ENCODE measurements at places on chromosomes 3 and 15.

- no peak for DNase-seq
Observed at GRCh38 chr3:50123394-50124051, 31.6 kb upstream of the SEMA3F start.

GRCh38 chr15:100542290-100542689 is 13.5 kb upstream of the CERS3 start:
- DNase-seq: no peak

GRCh38 chr15:70530503-70530902 is 232.9 kb downstream of the UACA start:
- DNase-seq: no peak

- no peak for DNase-seq
Observed at GRCh38 chr3:121757087-121757811, 7.7 kb upstream of the GOLGB1 start.

DNA sequence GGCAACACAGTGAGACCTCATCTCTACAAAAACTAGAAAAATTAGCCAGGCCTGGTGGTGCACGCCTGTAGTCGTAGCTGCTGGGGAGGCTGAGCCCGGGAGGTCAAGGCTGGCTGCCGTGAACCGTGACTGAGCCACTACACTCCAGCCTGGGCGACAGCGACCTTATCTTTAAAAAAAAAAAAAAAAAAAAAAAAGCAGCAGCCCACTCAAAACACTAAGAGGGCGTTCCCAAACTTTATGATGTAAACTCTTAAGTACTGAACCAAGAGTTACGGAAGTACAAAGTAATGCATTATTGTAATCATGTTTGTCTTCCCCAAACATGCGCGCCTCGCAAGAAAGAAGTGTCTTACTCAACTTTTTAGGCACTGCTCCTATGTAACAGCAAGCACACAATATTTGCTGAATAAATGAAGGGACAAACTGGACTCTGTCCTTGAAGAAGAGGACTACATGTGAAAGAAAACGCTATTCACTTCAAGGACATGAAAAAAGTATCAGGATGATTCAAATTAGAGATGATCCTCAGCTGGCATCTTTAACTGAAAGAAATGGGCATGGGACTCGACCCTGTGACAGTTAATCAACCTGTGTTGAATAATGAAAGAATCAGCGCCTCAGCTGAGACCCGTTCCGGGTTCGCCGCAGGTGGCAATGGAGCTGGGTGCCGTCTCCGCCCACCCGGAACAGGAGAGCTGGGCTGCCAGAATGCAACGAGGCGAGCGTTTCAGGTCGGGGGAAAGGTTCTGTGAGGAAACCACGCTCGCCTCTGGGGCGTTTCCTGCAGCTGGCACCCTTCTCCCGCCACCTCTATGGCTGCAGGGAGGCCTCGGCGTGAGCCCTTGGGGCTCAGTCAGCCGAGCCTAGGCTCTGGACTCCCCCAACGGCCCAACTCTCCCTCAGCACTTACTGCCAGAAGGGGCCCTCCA is 718 bp downstream of the SPG11 start:
- DNase-seq: peak; percentile 96

DNA sequence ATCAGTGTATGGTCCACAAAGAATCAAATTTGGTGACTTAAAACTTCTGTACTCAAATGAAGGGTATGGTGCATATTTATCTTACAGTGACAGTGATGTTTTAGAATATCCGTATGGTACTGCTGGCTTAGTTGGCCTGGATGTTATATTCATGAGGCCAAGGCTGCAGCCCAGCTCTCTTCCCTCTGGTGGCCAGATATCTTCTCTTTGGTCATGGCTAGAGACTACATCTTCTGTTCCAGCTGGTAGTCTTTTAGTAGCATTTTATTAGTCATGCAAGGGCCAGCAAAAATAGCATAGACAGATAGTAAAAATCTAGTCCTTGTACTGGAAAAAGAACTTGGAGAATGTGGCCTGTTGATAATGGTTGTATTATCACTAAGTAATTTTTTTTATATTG is 124.0 kb upstream of the ROPN1 start:
- DNase-seq: no peak

- peak; percentile 88 for DNase-seq
Observed at GRCh38 chr15:49706805-49707204, 86.0 kb downstream of the DTWD1 start.

DNA sequence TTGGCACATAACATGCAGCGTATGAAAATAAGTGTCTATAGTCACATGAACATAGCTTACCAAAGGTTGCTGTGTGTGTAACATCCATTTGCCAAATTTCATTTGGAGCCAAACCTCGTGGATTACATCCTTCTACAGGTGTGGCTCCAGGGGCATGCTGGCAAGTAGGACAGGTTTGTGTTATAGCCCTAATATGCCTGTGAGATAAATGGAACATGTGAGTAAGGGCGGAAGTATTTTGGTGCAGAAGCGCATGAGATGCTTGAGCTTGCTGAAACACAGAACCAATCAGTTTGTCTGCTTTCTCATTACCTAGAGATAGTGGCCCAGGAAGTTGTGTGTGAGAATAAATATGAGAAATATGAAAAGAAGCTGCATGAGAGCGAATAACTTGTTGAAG is 21.8 kb upstream of the XCR1 start:
- no peak for DNase-seq

DNA sequence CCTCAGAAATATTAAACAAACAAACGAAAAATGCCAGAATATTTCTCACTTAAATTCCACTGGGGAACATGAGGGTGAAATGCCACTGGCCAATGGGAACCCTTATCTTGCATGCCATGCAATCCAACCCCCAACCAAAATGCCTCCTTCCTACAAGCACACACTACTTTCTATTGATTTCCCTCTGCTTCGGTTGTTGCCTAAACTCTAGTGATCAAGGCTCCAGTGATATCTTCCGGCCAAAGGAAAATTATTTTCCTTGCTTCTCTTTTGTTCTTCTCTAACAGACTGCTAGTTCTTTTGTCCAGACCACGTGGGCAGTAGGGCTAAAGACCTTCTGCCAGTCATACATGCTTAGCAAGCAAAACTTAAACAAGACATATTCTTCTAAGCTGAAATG is 115.7 kb downstream of the TMCC1 start:
- no peak for DNase-seq

GRCh38 chr15:99084965-99085364 is 19.9 kb upstream of the SYNM start:
- DNase-seq: no peak

GRCh38 chr15:99324082-99324620 is 72.9 kb downstream of the LRRC28 start:
- DNase-seq: peak; percentile 92

GRCh38 chr3:17643691-17644090 is 98.7 kb downstream of the TBC1D5 start:
- no peak for DNase-seq

DNA sequence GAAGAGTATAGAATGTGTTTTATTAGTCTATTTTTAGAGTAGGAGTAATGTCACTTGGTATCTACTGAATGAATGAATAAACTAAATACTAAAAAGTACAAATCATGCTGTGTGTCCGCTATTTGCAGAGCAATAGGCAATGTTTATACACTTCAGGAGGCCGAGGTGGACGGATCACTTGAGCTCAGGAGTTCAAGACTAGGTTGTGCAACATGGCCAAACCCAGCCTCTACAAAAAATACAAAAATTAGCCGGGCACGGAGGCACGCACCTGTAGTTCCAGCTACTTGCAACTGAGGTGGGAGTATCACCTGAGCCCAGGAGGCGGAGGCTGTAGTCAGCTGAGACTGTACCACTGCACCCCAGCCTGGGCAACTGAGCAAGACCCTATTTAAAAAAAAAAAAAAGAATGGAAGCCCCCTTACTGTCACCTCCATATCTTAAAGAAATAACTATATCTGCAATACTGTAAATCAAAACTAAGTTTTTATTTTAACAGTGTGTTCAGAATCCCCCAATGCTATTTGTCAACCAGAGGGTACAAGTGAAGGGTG is 98.4 kb downstream of the DHX30 start:
- no peak for DNase-seq

DNA sequence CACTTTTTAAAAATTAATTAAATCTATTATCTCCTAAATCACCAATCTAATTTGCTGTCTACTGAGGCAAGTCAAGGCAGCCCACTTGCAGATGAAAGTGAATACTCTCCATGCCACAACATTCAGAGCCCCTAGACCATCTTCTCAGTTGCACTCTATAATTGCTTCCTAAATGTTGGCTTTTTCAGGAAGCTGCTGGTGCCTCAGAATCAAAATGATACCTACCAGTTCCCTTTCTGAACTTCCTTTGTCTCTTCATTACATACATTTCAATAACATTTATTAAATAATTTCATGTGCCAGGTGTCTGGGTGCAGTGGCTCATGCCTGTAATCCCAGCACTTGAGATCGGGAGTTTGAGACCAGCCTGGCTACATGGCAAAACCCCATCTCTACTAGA is 124.1 kb downstream of the SERPINI1 start:
- peak; percentile 72 for DNase-seq

DNA sequence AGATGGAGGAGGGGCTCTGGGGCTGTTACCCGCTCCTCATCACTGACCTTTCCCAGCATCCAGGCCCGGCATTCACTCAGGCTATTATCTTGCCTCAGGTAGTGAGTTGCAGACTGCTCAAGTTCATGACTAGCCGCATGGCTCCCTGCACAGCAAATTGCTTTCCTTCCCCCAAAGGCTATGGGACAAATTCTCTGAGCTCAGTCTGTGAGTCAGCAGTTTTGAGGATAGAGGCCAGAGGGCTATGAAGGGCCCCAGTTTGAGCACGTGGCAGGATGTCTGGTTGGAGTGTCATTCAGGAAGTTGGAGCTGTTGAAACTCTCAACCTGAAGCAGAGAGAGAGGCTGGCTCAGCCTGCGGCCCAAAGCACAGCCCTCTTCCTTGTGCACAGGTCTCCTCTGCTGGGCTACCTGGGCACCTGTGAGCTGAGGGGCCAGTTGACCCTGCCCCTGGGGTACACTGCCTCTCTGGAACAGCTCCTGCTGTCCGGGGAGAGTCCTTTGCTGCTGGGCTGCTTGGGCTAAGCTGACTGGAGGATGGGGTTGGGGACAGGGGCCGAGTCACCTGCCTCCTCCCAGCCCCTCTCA is 7.9 kb downstream of the FAH start:
- peak; percentile 94 for DNase-seq

GRCh38 chr3:25452192-25452591 is 24.1 kb downstream of the RARB start:
- no peak for DNase-seq

DNA sequence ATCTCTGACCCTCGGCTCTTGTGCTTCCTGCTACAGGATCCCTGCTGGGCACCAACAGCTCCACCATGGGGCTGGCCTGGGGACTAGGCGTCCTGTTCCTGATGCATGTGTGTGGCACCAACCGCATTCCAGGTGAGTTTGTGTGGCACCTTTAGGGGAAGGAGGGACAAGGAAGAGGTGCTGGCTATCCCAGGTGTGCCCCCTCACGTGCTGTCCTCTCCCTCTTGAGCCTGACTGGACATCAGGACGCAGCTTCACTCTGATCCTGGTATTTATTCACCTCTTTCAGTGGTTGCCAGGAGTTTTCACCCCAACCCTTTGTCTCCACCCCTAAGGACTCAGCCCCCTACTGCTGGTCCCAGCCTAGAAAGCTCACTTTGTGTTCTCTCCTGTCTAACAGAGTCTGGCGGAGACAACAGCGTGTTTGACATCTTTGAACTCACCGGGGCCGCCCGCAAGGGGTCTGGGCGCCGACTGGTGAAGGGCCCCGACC is 960 bp downstream of the THBS1 start:
- DNase-seq: no peak

DNA sequence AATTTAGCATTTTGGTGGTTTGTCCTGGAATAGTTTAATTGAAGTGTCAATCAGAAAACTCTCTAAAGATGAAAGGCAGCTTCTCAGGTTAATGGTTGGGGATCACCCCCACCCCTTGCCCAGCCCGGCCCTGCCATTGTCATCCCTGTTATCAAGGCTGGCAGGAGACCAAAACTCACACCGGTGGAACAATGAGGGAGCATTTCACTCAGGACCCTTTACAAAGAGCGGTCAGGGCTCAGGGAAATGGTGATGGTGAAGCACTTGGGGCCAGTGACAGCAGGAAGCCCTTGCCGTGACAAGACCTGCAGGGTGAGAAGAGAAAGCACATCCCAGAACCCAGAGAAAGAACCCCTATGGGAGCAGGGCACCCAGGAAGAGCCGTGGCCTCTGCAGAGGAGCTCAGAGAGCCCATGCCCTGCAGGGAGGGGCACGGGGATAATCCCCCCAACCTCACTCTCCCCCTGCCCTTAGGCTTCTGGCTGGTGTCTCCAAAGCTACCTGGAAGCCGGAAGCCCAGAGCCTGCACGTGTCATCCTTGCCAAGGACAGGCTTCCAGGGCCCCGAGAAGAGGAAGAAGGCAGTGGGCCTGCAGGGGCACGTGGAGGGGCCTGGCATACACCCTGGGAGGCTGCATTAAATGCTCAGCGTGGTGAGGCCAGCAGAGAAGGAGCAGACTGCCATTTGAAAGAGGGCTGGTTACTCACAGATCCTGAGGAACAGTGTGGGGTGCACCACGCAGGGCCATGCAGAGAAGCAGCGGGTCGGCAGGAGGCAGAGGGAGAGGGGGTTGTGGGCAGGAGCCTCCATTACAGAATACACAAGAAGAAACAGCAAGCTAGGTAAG is 80.6 kb upstream of the PRR20G start:
- no peak for DNase-seq

- DNase-seq: no peak
Observed at GRCh38 chr15:40877694-40878093, 3.7 kb upstream of the RHOV start.

DNA sequence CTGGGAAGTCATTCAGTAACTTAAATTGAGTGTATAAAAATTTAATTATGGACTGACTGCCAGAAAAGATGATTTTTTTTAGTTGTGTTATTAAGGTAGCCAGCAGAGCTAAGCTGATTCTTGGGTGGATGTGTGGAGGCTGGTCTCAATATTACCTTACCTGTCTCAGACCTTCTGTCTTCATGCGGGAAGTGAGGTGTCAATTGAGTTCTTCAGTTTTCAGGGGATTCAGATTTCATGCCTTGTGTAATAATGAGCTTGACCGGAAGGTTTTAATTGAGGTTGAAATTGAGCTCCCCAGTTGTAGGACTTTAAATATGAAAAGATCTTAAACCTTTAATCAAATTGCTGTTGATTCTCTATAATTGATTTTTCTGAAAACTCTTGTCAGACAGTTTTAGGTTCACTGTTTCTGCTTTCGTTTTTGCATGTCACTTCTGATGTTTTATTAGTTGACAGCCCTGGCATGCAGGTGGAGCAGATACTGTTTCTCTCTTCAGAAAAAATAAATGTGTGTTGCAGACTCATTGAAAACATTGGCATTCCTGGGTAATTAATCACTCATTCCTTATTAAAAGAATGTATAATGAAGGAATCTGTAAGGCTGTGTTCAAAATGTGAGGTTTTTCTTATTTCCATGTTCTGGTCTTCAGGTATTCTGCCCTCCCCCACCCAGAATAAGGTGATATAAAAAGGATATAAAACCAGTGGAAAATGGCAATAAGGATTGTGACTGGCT is 54.5 kb downstream of the PSMD6 start:
- no peak for DNase-seq

- DNase-seq: no peak
Observed at GRCh38 chr15:64205202-64205601, 42.4 kb upstream of the PPIB start.

- DNase-seq: peak; percentile 93
Observed at GRCh38 chr3:151169262-151169947, 33.6 kb downstream of the GPR171 start.

Data from inflammatory macrophage treated with lipopolysaccharide for 4 hours (primary cell).